ENCODE measurements at places on chromosomes 13 and 19.

- DNase-seq: no peak
Measured at GRCh38 chr19:30488191-30488590, 116.0 kb downstream of the ZNF536 start.

GRCh38 chr19:27896091-27896490 is 1316.9 kb downstream of the UQCRFS1 start:
- no peak for DNase-seq

DNA sequence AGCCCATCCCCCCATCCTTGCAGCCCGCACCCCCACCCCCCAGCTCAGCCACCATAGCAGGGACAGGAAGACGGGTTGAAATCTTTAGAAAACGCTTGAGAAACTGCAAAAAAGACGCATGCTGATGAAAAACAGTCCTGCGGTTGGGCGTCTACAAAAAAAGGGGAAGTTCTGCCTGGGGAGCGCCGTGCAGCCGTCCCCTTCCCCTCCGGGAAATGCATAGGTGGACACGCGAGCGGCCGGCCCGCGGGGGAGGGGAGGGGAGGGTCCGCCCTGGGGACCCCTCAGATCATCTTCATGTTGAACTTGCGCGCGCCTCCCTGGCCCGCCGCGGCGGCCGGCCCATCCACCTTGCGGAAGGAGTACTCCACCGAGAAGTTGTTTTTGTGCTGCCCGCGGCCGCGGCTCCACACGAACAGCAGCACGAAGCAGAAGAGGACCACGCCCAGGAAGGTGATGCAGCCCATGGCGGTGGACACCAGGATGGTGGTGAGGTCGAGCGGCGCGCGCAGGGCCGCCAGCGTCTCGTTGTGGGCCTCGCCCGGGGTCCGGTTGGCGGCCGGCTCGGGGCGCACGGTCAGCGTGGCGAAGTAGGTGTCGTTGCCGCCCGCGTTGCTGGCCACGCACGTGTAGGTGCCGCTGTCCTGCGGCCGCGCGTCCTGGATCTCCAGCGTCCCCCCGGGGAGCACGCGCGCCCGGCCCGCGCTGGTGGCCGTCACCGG is 7.9 kb upstream of the PEAK3 start:
- no peak for DNase-seq

DNA sequence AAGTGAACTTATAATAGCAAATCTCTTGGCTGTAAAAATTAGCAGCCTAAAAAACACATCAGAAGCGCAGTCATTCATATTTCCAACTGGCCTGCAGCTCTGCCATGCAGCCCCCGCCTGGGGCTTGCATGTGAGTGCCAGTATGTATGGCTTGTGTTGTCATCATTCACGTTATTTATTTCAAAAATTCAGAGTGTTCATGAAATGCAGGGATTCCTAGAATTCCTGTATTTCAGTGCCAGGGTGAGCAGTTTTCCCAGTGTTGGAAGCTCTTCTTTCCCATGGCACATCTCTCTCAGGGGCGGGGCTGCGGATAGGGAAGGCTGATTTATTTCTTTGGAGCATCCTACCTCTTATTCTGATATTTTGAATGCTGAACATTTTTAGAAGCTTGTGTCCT is 234.6 kb downstream of the FGF9 start:
- DNase-seq: no peak

- DNase-seq: no peak
Measured at GRCh38 chr13:72489751-72490150, 237.7 kb downstream of the MZT1 start.

DNA sequence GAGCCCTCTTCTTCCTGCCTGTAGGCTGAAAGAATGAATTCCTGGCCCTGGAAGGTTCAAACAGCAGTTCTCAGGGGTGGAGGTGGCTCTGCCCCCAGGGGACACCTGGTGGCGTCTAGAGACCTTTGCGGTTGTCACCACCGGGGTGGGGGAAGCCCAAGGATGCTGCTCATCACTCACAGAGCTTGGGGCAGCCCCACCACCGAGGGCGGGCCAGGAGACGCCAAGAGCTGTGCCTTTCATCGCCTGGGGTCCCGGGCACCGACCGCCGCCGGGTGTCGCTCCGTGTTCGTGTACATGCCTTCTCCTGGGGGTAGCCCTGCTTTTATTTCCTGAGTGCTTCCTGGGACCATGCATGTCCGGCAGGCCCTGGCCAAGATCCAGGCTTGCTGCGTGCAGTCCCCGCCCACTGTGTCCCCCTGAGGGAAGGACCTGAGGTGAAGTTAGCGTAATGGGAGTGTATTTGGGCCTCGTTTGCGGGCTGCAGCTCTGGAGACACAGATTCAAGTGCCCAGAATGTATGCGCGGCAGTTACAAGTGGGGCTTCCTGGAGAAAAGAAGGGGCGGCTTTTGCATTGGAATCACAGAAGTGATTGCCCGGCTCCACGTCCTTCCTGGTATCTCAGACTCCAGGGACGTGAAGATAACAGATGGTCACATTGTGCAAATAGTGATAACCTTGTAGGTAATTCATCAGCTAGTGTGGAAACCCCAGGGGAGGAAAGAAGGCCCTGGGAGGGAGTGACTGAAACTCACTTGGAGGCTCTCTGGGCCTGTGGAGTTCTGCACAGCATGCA is 7.8 kb downstream of the DOT1L start:
- DNase-seq: peak; percentile 49

- DNase-seq: no peak
Measured at GRCh38 chr13:107669391-107669993, 545.8 kb downstream of the LIG4 start.

- no peak for DNase-seq
Measured at GRCh38 chr19:40671404-40671803, 19.0 kb downstream of the NUMBL start.

- no peak for DNase-seq
Measured at GRCh38 chr13:18978447-18978846, 203.2 kb downstream of the TUBA3C start.
